ENCODE measurements at places on chromosomes 6 and 20. TPM values are rescaled to one million over a fixed set of nuclear protein-coding genes. Genes with fewer than 3 reads are reported as not detected.

DNA sequence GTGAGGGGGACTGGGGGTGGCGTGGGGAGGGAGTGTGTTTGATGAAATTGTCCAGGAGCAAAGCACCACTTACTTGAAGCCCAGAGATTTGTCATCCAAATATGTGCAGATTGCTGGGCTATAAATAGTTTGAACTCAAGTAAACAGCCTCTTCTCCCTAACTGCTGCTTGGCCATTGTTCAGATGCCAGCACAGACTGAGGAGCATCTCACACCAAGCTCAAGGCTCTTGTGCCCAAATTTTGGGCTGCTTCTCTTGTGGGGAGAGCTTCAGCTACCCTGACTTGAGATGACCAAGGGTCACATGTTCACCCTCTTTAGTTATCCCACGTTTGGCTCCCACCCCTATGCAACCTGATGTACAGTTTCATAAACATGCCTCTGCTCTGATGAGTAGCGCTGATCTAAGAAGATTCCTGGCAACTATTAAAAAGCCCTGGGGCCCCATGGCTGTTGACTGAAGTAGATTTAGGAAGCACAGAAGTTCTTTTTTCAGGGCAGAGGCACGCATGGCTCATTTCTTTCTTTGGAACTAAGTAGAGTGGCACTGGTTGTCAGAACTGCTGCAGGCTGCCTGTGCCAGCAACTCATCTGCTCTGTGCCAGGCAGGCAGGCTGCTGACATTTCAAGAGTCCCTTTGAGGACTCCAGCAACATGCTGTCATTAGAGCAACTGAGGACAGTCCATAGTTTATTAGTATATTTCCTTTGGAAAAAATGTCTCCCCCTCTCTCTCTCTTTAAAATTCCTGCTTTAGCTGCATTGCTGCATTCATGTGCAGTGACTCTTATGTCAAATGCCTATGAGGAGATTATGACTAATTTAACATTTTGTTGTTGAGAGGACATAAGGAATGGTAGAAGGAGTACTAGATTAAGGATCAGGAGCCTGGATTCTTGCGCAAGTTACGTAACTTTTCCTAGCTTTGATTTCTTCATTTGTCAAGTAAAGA, 9.6 kb upstream of the PKIG start:
- peak; percentile 63 for DNase-seq

The TSBP1 gene
- polyA plus RNA-seq: not detected

- DNase-seq: no peak
These were observed 62.3 kb upstream of the SLCO4A1 start for GRCh38 chr20:62580052-62580451.

The BPIFB1 gene
- polyA plus RNA-seq: not detected

- no peak for DNase-seq
These were observed 226.9 kb downstream of the TTLL2 start for GRCh38 chr6:167551628-167552257.

DNA sequence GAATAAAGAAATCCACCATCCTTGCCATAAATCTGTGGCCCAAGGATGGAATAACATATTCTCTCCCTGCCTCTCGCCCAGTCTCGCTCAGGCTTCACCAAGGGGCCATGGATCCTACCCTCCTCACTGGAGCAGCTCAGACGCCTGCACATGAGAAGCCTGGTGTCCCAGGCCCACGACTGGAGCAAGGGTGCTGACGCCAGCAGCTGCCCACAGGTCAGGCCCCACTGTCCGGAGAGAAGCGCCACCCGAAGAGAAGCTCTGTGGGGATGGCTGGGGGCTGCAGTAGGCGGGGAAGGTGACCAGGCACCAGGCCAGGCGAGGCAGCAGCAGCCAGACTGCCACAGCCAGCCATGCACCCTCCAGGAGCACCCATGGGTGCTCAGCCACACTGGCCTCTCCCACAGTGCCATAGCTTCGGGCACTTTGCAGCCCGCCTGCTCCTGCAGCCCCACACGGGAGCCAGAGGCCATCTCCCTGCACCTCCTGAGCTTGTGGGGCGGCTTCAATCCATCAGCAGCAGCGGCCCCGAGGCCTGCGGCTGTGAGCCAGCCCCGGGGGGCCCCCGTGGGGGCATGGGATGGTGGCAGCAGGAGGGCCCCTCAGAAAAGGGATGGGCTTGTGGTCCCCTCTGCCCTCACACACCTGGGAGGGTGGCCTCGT, 286.2 kb upstream of the SGK1 start:
- DNase-seq: no peak

- no peak for DNase-seq
These were observed 175.0 kb upstream of the SULF2 start for GRCh38 chr20:47960277-47960676.

DNA sequence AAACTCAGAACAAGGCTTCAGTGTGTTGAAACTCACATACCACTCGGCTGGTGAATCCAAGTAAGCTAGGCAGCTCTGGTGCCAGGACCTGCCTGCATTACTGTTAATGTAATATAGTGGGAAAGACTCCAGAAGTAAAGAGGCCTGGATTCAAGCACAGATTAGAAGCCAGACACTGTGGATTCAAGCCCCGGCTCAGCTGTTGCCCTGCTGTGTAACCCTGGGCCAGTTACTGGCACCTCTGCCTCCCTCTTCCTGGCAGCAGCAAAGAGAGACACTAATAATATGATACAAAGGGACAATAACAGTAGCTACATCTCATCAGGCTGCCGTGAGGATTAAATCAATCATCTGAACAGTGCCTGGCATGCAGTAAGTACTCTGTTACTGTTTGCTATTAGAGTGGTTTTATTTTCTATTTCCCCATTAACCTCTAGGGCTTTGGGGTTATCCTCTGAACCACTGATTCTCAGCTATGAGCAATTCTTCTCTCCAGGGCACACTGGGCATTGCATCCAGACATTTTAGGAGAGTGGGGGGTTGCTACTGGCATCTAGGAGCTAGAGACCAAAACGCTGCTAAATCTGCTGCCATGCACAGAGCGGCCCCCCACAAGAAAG, 92.9 kb downstream of the ZMYND8 start:
- no peak for DNase-seq

DNA sequence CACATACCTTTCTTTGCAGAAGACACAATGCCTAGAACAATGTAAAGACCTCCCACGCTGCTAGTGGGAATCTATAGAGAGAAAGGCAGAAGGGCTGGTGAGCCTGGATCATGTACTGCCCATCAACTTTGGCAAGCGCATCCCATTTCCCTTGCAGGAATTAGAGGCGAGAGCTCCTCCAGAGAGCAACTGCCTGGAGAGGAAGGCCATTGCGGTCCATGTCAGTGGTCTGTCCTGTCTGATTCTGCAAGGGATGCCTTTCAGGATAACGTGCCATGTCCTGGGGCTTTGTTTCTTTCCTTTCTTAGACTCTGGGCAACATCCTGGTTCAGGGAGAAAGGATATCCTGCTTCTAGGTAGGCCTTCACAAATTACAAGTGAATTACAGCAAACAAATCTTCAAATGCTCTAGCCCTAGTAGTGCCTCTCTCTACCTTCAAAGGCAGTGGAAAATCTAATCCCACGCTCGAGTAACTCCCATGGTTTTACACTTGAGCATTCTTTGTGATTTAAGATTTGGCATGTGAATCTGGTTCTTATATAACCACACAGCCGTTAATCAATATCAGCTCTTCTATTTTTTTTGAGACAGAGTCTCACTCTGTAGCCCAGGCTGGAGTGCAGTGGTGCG, 38.5 kb downstream of the GCNT2 start:
- DNase-seq: no peak

- no peak for DNase-seq
These were observed 217.1 kb downstream of the ALDH8A1 start for GRCh38 chr6:134732763-134733162.

The PNPLA1 gene
- polyA plus RNA-seq: not detected

DNA sequence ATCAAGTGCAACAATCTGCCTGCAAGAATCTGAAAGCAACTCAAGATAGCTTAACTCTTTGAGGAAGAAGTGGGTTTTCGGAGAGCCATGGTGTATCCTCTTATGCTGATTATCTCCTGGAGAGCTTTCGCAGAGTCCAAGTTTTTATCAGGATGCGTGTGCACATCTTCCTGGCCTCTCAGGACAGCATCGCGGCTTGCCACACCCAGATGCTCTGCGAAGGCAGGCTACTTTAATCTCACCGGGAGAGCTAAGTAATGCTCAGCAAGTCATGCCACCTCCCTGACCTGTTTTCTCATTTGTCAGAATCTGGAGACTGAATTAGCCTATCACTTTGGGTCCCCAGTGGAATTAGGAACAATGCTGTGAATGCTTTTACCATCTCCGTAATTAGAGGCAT, 52.9 kb downstream of the TTI1 start:
- no peak for DNase-seq

GRCh38 chr20:46062151-46062550, 27.6 kb downstream of the NCOA5 start:
- no peak for DNase-seq

The OR5V1 gene
- not detected for polyA plus RNA-seq

The TAGAP gene
- not detected for polyA plus RNA-seq

The PLCB4 gene
- polyA plus RNA-seq: 18.6 TPM

DNA sequence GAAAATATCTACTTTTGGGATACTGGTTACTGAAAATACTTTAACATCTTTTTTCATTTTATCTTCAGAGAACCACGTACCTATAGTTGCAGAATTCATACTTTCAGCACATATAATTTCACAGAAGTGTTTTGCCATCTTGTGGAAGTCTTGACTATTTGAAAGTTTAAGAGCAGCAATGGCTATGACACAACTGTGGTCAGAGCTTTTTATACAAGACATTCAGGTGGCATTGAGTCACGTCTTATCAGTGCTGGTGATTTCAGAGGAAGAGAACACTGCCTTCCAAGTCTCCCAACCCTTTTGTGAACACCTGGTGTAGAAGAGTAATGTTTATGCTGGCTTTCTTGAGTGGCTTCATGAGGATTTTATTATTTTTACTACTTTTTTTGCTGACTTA, 171.6 kb downstream of the ARID1B start:
- peak; percentile 60 for DNase-seq

The AGER gene
- 2.6 TPM for polyA plus RNA-seq

- DNase-seq: no peak
These were observed 28.8 kb upstream of the HMGA1 start for GRCh38 chr6:34207695-34208443.

DNA sequence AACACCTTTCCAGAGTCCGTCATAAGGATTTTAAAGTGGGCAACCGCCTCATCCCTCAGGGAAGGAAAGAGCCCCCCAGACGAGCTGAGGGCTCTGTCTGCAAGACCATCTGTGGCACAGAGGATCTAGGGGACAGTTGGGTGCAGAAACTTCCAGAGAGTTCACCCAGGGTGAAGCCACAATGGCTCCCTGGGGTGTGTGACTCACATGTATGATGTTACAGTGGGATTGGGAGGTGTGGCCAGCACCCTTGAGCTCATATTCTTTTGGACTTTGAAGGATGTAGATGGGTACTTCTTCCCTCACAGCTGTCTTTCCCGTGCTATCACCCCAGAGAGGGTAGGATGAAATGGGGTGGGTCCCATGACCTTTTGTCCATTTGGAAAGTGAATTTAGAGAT, 95.5 kb downstream of the NCR2 start:
- DNase-seq: no peak

GRCh38 chr20:47863315-47863965, 78.2 kb upstream of the SULF2 start:
- DNase-seq: no peak

- no peak for DNase-seq
These were observed 13.6 kb downstream of the COL9A1 start for GRCh38 chr6:70289299-70289698.

DNA sequence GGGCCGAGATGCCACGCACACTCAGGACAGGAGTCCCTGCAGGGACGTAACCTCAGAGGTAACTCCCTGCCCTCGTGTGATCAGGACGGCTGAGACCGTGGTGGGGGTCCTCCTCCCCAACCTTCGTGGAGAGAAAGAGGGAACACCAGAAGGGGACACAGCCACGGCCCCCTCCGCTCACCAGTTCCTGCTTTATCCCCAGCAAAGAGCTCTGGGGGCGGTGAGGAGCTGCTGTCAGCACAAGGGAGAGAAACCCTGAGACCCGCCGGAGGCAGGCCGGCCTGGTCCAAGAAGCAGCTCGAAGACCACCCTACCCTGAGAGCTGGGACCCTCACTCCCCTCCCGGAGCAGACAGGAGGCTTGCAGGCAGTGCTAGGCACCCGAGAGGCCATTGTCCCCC, 44.4 kb downstream of the SLC2A4RG start:
- no peak for DNase-seq

- no peak for DNase-seq
These were observed 83.2 kb upstream of the EYA2 start for GRCh38 chr20:46811224-46812084.

DNA sequence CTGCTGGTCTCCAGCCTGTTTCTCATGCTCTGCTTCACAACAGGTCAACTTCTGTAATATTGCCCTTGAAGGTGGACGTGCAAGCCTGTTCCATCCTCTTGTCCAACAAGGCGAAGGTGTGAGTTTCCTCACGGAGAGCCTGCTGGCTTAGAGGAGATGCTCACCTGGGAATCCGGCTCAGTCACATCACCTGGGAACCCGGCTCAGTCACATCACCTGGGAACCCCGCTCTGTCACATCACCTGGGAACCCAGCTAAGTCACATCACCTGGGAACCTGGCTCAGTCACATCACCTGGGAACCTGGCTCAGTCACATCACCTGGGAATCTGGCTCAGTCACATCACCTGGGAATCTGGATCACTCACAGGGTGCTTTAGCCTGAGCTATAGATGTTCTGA, 230.1 kb downstream of the ERMARD start:
- no peak for DNase-seq

The DYNLT2 gene
- polyA plus RNA-seq: 0.64 TPM

GRCh38 chr6:106385530-106385929, 25.0 kb downstream of the CRYBG1 start:
- DNase-seq: no peak

DNA sequence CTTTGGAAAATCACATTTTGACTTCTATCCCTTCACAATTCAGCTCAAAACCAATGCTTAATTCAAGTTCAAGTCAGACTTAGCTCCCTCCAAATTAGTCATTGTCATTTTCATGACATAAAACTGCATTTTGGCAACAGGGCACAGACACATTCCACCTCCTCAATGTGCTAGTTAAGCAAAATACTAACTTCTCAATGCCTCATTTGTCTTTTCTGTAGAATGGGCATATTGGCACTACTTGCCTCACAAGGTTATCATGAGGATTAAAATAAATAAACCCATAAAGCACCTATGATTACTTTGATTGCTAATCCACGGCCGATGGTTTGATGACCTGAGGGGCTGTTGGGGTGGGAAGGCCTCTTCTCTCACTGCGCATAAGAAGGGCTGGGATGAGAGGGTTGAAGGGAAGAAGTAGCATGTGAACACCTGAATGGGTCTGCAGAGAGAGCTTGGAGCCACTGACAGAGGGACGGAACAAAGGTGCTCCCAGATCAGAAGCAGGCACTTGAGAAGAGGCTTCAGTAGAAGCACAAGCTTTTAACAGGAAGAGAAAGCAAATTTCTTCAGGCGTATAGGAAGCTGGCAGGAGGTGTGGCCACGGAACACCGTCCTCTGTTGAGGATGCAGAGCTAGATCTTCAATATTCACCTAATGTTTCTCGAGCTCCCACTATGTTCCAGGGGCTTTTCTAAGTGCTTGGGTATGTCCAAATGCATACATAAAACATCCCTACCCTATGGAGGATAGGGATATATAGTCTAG, 11.7 kb upstream of the TBC1D7 start:
- no peak for DNase-seq

DNA sequence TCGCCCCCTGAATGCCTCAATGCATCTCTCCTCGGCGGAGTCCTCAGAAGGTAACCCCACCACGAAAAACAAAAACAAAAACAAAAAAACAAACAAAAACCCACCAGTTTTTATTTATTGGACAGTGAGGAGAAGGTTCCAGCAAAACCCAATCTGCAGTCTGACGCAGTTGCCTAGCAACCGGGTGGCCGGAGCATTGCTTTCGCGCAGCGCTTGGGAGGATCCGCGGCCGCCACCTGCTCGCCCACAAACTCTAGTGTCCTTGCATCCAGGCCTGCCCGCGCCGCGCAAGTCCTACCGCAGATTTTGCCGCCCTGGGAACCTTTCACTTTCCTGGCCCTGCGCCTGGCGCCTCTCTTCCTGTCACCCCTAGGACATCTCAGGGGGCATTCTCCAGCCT, 17.6 kb downstream of the TFAP2B start:
- DNase-seq: no peak

All from AG04450 (cell line).